ENCODE measurements at places on chromosomes 11 and 22. TPM values are rescaled to one million over a fixed set of nuclear protein-coding genes. Genes with fewer than 3 reads are reported as not detected.

ANAPC15 gene
- 79.8 TPM for polyA plus RNA-seq

OVCH2 gene
- polyA plus RNA-seq: 2.3 TPM

AIFM3 gene
- polyA plus RNA-seq: 4.4 TPM

DNA sequence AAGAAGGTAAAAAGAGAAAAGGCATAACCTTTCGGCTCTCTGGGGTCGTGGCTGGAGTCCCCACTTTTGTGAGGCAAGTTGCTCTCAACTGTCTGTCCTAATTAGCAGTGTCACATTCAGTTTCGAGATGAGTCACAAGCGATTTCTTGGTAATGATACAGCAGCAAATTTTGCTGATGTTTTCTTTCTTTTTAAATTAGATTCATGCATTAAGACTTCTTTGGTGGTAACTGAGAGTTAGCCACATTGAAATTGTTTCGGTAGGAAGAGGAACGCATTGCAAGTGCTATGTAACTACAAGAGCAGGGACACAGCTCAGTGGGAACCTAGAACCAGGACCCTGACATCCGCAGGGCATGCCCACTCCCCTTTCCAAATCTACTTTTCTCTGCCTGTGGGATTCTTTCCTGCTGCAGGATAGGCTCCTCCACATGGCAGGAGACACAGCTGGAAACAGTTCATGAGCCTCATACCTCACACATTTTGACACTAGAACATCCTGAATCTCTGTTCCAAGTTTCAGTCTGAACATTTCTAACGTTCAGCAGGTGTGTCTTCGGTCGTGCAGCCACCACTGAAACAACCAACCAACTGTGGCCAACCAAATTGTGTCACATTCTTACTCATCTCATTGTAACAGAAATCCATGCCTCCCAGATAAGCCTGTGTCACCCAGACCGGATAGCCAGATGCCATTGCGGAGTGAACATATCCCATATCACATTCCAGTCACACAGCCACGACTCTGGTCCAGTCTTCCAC, 987.6 kb downstream of the NTM start:
- no peak for DNase-seq

FADS3 gene
- polyA plus RNA-seq: 20.5 TPM

- peak; percentile 69 for DNase-seq
Observed at GRCh38 chr11:67268081-67268961, 2.0 kb downstream of the GRK2 start.

CCDC116 gene
- polyA plus RNA-seq: 0.22 TPM

- no peak for DNase-seq
Observed at GRCh38 chr22:35384527-35384926, 3.6 kb downstream of the HMOX1 start.

DNA sequence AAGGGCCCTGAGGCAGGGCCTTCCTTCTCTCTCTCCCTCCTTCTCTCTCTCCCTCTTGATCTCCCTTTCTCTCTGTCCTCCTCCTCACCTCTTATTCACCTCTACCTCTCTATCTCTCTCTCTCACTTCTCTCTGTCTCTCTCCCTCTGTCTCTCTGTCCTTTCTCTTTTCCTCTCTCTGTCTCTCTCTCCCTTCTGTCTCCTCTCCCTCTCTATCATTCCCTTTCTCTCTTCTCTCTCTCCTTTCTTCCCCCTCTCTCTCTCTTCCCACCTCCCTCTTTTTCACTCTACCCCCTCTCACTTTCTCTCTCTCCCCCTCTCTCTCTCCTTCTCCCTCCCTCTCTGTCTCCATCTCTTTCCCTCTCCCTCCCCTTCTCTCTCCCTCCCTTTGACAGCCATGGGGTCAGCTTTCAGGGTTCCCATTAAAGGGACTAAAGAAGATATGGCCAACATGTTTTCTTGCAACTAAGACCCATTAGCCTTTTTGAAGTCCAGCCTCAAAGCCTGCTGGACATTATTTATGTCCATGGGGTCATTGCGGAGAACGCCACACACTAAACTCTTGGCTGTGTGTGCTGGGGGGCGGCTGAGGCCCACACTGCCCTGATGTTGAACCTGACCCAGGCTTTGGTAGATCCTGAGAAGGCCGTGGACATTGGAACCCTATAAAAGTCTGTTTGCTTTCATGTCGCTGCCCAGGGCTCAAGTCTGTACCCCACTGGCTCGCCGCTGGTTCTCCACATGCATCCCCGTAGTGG, 15.0 kb downstream of the ANO1 start:
- peak; percentile 96 for DNase-seq

DNA sequence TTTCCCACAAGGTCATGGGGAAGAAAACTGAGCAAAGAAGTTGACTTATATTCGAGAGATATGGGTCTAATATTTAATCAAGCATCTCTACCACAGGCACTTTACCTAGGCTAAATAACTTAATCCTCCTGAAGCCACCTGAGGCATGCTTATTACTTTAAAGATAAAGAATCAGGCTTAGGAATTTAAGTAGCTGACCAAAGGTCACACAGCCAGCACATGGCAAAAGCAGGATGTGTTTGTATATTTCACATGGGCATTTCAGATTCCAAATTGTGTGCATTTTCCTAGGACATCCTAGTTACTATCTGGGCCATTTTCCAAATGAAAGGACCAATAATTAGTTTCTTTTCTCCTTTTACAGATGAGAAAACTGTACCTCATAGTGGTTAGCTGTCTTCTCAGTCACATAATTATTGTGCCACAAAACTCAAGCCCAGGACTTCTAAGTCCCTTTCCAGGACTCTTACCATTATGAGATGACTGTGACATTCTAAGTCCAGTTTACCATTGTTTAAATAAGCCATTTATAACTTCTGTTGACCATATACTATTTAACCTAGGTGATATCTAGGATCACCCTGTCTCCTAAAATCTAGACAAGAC, 112.1 kb upstream of the ZC3H12C start:
- no peak for DNase-seq

DNA sequence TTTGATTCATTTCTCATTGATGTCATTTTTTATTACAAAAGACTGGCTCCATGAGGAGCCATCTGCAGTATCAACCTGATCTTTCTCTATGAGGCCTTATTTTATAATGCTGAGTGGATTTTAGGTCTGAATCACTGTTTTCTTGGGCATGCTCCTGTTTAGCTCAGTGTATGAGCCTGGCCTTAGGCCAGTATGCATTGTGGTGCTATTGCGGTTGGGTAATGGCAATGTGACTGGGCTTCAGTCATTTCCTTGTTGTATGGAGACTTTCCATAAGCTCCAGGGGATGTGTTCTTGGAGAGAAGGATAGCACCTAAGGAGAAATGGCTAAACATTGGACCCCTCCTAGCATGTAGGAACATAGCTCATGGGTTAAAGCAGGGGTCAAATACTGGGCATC, 293.2 kb downstream of the NELL1 start:
- no peak for DNase-seq

- DNase-seq: peak; percentile 96
Observed at GRCh38 chr22:37849089-37849751, at the start of gene EIF3L. TSS of gene EIF3L (plus strand) at chr22:37849419. CDS start at chr22:37849450, 31 bp downstream.

GRCh38 chr22:17079572-17079971, 5.2 kb upstream of the IL17RA start:
- DNase-seq: no peak

GRCh38 chr11:19602406-19602805, 110.2 kb upstream of the NAV2 start:
- DNase-seq: no peak

CHEK1 gene
- polyA plus RNA-seq: 4.6 TPM

GRCh38 chr11:35751664-35752061, 89.1 kb downstream of the TRIM44 start:
- no peak for DNase-seq

- DNase-seq: no peak
Observed at GRCh38 chr11:69106031-69106811, 49.5 kb upstream of the SMIM38 start.

DNA sequence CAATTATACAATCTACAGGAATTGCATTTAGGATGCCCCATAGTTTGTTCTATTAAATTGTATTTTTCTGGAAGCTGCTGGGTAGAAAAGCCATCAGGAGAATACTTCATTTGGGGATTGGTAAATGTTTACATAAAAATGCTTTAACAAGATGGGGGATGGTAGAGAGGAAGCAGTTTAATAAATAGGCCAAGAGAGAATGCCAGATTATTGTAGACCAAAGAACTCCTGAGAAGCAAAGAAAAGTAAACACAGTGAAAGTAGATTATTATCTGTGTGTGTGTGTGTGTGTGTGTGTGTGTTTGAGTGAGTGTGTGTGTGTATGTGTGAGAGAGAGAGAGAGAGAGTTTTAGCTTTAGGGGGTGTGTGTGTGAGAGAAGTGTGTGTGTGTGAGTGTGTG, 820.4 kb upstream of the CCDC90B start:
- DNase-seq: no peak

DNA sequence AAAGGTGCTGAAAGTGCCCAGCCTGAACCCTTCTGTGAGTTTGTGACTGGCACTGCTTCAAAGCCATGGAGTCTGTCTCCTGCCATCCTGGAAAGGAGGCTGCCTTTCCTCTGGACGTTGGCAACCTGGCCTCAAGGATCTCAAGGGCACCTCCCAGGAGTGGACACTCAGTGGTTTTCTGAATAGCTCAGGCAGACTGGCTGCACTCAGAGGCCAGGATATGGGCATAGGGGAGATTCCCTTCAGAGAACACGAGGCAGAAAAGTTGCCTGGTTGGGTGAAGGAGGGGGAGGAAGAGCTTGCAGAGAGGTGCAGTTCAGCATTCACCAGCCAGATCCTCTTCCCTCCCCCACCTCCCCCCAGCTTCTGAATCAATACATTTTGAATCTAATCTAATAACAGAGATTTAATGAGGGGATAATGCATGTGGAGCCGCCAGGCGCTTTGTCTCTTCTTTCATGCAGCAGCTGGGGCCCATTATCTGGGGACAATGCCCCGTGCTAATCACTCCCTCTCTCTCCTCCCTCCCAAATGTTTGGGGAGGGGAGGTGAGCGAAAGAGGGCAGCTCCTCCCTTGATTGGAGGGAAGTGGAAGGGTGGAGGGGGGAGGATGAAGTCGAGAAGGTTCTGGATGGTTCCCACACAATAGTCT, 17.7 kb downstream of the HTR3A start:
- DNase-seq: no peak

IFITM1 gene
- 248 TPM for polyA plus RNA-seq

- DNase-seq: no peak
Observed at GRCh38 chr11:134578807-134579723, 167.0 kb upstream of the B3GAT1 start.
